NCI-H774 (cell line): ENCODE measurements at places on chromosomes 11 and 22.

DNA sequence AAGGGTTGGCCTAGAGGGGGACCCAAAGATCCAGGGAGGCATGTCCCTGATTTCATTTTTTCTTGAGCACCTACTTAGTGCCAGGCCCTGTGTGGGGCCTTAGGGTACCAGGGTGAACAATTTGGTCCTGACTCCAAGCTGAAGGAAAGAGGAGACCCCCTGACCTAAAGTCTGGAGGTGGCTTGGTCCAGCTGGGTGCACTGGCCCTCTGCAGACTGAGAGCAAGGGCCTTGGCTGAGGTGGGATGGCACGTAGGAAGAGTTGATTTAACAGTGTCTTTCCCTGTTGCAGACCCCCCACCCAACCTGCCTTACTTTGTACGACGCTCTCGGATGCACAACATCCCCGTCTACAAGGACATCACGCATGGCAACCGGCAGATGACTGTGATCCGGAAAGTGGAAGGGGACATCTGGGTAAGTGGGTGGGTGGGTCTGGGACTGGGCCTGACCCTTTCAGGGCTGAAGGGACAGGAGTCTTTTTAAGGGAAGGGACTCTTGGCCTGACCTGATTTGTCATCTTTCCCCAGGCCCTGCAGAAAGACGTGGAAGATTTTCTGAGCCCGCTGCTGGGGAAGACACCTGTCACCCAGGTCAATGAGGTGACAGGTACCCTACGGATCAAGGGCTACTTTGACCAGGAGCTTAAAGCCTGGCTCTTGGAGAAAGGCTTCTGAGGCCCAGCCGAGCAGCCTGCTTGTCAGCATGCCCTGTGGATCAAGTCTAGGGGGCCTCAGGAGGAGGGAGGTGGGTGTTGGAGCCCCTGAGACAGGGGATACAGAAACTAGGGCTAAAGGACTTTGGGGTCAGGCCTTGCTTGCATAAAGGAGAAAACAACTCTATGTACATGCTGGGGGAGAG, 3.3 kb downstream of the MRPL49 start:
- no peak for DNase-seq

DNA sequence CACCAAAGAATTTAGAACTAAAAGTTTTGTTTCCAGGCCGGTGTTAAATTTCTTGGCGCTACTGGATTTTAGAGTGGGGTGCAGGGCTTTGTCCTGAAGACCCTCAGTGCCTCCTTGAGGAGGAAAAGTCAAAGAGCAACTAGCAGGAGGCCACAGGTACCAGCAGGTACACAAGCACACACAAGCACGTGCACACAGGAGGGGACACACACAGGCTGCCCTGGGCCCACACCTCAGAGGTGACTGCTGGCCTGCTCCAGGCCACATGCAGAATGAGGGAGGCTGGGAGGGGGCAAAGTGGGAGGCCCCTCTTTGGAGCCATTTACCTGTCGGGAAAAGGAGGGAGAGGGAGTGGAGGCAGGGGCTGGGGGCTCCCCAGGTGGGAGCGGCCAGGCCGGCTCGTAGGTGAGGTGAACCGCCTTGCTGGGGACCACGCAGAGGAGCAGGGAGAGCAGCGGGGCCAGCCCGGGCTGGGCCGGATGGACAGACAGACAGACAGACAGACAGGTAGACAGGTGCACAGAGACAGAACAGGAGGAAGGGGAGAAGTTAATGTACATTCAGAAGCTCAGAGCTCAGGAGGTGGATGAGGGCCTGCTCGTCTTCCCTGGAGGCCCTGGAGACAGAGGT, 12.2 kb downstream of the RAB3IL1 start:
- no peak for DNase-seq

GRCh38 chr11:36135076-36135475, 154.1 kb downstream of the COMMD9 start:
- DNase-seq = no peak

DNA sequence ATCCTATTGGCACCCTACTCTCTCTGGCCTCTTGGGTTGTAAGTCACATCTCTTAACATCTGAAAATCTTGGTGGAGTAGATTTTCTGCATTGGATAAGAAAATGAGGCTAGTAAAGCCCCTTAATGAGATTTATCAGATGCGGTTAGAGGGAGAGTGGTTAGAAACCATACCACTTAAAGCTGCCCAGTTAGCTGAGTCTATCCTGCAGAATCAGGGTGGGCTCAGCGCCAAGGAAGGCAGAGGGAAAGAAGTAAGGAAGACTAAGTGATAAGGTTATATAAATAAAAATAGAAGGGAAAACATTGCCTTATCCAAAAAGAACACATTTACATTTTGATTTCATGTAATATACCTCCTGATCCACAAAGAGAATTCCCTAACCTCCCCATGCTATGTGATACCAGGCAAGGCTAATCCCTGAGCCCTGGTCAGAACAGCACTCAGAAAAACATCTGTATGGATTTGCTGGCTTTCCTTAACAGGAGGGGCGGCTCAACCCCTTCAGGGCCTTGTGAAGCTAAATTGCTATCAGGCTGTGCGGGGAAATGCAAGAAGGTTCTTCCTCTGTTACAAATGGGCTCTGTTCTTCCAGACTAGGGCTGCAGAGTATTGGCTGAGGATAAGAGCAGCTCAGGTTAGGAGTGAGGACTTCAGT, 101.7 kb downstream of the SNX19 start:
- DNase-seq = no peak

DNA sequence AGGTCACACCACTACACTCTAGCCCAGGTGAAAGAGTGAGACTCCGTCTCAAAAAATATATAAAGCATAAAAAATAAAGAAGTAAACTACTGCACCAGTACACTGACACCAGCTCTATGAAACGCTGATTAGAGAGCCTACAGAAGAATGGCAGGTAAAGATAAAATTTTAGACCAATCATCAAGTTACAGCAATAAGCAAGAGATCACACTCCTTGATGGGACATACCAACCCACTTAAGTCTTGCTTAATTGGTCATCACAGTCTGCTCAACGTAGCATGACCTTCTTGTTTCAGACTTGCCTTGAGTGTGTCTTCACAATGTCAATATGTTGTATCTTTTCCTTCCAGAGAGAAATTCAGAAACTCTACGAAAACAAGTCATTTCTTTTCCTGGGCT, 12.5 kb downstream of the SRPRA start:
- DNase-seq = no peak

- no peak for DNase-seq
These were observed 58.4 kb upstream of the NUP50 start for GRCh38 chr22:45105281-45105702.

GRCh38 chr11:96157517-96157873, 185.5 kb downstream of the MAML2 start:
- no peak for DNase-seq
